ENCODE measurements at places on chromosomes 2 and 18. TPM values are rescaled to one million over a fixed set of nuclear protein-coding genes. Genes with fewer than 3 reads are reported as not detected.

GRCh38 chr2:224143526-224143925, 104.4 kb upstream of the SERPINE2 start:
- no peak for DNase-seq

DNA sequence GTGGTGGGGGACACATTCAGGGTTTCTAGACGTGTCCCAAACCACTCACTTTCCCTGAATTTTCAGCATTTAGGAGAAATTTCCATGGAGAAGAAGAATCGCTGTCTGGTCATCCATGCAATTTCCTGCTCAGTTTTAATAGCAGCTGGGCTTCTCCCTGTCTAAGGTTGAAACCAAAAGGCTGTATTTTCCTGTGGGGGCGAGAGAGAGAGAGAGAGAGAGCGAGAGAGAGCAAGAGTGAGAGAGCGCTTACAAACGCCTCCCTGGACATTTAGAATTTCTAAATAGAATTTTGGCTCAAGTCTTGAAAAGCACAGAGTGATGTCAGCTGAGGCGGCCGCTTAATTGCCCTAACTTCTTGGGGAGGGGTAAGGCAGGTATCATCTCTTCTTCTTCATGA, 110.8 kb downstream of the SETBP1 start:
- no peak for DNase-seq

DNA sequence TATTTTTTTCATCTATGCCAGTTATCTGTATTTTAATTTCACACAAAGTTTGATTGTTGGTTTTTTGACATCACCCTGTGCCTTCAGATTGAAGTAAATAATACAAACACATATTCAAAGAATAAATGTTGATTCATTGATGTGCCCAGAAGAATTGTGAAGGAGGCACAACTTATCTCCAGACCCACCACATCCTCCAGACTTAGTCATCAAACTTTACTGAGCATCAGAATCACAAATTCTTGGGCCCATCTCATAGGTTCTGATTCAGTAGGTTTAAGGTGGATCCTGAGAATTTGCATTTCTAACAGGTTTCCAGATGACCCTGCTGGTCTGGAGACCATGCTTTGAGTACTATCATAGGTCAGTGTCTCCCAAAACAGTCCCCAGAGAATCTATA, 82.8 kb upstream of the PIK3C3 start:
- DNase-seq: no peak

Gene SERPINB10
- not detected for total RNA-seq

Gene UGT1A3
- not detected for total RNA-seq

Data from MCF 10A (cell line).